ENCODE measurements at places on chromosomes 5 and 9.

DNA sequence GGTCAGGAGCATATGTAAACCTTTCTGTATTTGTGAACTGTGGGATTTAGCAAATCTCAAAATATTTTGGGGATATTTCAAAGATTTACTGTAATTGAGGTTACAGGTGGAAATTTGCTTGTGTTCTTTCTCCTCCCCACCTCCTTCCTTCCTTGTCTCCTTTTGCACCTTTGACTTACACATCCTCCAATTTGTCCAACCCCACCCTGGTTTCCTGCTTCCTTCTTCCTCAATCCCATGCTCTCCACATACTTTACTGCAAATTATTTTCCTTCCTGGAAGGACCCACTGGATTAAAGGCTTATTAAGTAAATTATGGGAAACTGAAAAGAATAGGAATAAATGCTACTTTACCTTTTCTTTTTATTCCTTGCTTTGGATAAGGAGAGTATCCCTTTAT is 74.5 kb upstream of the LRRC70 start:
- no peak for DNase-seq

DNA sequence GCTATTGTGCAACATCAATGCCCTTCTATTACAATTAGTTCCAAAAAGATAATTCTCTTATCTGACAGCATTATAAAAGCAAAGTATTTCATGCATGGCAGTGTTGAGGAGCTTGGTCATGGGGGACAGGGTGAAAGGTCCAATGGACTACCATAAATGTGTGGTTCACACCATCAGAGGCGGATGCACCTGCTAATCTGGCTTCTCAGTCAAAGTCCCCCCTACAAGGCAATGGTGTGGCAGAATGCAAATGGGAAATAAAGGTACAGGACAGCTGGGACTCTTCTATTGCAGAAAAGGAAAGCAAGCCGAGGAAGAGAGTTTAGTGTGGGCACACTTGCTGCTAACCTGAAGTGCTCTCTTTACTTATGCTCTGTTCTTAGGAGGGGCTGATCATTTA is 369.1 kb downstream of the NDUFS4 start:
- no peak for DNase-seq

DNA sequence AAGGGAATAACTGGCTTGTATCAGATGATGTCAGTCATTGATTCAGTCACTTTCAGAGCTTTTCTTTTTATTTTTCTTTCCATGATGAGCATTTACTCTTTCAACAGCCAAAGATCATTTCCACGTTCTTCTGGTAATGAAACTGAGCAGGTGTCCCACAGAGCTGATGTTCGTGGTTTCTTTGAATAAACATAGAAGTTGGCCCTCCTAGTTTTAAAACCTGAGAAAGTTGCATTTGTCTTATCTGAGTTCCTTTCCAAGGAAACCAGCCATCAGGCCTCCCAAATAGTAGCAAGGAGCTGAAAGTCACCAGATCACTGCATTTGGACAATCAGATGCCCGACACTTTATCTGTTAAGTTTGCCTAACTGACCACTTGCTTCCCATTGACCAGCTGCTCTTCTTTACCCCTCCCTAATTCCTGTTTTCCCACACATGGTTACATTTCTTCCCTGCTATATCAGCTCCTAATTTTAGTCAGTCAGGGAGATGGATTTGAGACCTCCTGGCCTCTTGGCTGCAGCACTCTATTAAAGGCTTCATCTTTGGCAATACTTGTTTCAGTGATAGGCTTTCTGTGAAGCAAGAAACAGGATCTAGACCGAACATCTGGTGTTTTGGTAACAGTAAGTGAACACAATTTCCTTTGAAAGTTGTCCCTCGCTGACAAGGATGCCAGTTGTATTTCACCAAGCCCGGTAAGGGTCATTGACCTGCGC is 420.8 kb downstream of the CHSY3 start:
- DNase-seq, result no peak

DNA sequence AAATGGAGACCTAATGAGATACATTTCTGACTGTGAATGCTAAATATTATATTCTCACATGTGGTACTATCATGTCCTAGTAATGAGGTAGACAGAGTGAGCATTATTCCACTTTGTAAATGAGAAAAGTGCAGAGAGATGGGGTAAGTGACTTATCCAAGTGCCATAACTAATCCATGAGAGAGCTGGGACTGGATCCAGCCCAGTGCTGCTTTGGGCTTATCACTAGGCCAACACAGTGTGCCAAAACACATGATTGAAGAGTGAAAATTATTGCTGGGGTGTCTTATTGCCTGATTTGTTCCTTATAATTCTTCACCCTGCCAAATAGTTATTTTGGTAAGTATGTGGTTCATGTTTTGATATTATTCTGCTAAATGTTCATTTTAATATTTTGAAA is 442.2 kb upstream of the GRAMD2B start:
- DNase-seq, result no peak

DNA sequence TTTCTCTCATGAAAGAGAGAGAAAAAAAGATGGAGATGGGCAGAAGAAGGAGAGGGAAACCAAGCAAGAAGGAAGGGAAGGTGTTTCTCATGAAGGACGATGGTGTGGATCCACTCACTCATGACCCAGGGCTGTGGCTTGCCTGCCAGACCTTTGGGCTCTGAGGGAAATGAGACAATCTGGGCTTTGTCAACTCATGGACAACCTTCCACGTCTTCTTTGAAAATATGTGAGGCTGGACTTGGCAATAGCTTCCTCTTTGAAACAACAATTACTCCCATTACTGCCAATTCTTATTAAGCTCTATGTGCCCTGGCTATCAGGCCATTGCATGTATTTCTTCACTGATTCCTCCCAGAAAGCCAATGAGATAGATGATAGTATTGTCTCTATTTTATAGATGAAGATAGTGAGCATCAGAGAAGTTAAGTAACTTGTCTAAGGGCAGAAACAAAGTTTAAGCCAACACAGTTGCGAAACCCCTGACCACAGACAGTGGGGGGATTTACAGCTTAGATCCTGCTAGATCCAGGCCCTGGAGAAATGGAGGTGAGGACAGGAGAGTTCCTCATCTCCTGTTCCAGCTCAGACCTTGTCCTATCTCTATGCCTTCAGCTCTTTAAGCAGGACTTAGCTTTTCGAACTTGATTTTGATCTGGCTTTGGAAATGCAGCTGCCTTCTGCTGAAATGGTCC is 132.4 kb downstream of the GCNT1 start:
- DNase-seq, result no peak

DNA sequence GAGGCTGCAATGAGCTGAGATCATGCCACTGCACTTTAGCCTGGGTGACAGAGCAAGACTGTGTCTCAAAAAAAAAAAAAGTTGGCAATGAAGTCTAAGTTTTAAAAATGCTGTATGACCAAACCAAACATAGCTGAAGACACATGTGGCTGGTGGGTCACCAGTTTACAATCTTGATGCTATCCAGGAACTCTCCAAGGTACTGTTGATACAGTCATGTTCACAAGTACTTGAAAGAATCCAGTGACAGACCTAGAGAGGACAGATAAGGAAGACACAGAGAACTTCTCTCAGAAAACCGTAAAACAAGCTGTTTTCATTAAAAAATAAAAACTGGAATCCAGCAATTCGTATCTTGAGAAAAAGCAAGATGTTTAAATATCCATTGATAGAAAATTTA is 95.7 kb downstream of the ACTBL2 start:
- DNase-seq, result no peak

GRCh38 chr5:139406963-139407362 is 3.1 kb upstream of the SPATA24 start:
- DNase-seq, result no peak

DNA sequence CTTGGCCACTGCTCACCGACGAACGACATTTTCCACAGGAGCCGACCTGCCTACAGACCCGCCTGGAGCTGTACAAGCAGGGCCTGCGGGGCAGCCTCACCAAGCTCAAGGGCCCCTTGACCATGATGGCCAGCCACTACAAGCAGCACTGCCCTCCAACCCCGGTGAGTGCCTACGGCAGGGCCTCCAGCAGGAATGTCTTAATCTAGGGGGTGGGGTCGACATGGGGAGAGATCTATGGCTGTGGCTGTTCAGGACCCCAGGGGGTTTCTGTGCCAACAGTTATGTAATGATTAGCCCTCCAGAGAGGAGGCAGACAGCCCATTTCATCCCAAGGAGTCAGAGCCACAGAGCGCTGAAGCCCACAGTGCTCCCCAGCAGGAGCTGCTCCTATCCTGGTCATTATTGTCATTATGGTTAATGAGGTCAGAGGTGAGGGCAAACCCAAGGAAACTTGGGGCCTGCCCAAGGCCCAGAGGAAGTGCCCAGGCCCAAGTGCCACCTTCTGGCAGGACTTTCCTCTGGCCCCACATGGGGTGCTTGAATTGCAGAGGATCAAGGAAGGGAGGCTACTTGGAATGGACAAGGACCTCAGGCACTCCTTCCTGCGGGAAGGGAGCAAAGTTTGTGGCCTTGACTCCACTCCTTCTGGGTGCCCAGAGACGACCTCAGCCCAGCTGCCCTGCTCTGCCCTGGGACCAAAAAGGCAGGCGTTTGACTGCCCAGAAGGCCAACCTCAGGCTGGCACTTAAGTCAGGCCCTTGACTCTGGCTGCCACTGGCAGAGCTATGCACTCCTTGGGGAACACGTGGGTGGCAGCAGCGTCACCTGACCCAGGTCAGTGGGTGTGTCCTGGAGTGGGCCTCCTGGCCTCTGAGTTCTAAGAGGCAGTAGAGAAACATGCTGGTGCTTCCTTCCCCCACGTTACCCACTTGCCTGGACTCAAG is 1.5 kb downstream of the CSF2 start:
- DNase-seq, result no peak

DNA sequence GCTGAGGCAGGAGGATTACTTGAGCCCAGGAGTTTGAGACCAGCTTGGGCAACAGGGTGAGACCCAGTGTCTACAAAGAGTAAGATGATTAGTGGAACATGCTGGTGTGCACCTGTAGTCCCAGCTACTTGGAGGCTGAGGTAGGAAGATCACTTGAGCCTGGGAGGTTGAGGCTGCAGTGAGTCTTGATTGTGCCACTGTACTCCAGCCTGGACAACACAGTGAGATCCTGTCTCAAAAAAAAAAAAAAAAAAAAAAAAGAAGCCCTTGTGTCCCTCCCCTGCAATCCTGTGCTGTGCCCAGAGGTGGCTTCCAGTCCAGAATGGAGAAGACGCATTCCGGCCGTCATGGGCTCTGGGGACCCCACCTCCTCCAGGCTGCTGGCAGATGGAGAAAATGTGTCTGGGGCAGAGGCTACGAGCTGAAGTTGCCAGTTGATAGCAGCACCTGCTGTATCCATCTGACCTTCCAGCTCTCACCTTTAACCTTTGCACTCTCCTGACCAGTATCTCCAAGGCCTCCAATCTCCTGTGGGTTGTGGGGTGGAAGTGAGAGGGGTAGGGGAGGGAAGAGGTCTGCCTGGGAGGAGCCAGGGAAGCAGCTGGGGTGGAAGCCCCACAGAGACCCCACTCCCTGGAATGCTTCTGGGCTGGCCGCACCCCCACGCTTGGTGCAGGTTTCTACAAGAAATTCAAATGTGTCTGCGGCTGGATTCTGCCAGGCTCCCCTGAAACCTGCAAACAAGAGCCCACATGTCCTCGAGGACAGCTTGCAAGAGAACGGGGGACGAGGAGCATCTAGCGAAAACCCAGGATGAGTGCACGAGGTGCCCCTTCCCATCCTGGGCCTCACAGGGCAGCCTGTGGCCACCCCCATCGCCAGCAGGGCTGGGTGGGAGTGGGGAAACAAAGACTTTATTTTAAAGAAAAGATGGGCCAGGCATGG is 148.3 kb upstream of the IER5L start:
- DNase-seq, result no peak

DNA sequence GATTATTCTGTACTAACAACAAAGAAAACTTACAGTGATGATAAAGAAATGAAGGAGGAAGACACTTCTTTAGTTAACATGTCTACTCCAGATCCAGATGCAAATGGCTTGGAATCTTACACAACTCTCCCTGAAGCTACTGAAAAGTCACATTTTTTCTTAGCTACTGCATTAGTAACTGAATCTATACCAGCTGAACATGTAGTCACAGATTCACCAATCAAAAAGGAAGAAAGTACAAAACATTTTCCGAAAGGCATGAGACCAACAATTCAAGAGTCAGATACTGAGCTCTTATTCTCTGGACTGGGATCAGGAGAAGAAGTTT is 67.9 kb downstream of the VCAN start:
- no peak for DNase-seq

GRCh38 chr5:143571642-143572624 is 168.4 kb upstream of the NR3C1 start:
- no peak for DNase-seq

- no peak for DNase-seq
Observed at GRCh38 chr5:157544623-157544989, 31.0 kb downstream of the ADAM19 start.

- no peak for DNase-seq
Observed at GRCh38 chr9:5988265-5988664, 27.2 kb downstream of the RANBP6 start.

DNA sequence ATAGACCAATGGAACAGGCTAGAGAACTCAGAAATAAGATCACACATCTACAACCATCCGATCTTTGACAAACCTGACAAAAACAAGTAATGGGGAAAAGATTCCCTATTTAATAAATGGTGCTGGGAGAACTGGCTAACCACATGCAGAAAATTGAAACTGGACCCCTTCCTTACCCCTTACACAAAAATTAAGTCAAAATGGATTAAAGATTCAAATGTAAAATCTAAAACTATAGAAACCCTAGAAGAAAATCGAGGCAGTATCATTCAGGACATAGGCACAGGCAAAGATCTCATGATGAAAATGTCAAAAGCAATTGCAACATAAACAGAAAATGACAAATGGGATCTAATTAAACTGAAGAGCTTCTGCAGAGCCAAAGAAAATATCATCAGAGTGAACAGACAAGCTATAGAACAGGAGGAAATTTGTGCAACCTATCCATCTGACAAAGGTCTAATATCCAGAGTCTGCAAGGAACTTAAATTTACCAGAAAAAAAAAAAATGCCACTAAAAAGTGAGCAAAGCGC is 43.8 kb downstream of the MRPS27 start:
- no peak for DNase-seq

DNA sequence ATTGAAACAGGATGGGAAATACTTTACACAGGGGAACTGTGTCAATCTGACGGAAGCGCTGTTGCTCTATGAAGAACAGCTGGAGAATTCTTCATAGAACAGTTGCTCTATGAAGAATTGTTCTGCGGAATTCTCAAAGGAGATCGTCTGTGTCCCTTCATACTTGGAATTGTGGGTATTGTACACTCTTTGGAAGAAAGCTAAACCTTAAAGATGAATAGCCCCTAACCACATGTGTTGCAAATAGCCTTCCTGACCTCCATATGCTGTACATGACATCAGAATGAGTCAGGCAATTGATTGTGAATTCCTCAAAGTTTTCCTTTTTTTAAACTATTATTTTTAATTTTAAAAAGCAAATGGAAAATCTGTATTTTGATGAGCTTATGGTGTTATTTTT is 15.6 kb downstream of the NIM1K start:
- no peak for DNase-seq

DNA sequence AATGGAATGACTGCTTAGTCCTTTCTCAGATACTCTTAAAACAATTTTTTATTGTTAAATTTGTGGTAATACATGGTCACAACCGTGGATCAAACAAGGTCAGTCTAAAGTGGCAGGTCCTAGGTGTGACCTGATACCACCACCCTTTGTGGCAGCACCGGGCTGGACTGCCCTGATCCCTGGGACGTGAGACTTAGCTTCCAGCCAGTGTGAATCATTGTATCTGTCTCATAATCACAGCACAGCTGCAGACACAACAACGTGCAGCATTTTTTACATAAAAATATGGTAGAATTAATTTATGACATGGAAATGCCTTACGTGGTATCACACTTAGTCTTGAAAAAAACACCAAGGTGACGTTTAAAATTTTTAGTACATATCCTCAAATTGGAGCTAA is 7.8 kb downstream of the TOR1B start:
- DNase-seq, result no peak

GRCh38 chr5:139561655-139562451 is 714 bp downstream of the UBE2D2 start:
- no peak for DNase-seq

All from activated CD4-positive, alpha-beta T cell treated with anti-CD3 and anti-CD28 coated beads, Interleukin-2, amount 50 U/mL, for 1 hour (primary cell).